ENCODE measurements at places on chromosomes 1 and 21. TPM values are rescaled to one million over a fixed set of nuclear protein-coding genes. Genes with fewer than 3 reads are reported as not detected.

DNA sequence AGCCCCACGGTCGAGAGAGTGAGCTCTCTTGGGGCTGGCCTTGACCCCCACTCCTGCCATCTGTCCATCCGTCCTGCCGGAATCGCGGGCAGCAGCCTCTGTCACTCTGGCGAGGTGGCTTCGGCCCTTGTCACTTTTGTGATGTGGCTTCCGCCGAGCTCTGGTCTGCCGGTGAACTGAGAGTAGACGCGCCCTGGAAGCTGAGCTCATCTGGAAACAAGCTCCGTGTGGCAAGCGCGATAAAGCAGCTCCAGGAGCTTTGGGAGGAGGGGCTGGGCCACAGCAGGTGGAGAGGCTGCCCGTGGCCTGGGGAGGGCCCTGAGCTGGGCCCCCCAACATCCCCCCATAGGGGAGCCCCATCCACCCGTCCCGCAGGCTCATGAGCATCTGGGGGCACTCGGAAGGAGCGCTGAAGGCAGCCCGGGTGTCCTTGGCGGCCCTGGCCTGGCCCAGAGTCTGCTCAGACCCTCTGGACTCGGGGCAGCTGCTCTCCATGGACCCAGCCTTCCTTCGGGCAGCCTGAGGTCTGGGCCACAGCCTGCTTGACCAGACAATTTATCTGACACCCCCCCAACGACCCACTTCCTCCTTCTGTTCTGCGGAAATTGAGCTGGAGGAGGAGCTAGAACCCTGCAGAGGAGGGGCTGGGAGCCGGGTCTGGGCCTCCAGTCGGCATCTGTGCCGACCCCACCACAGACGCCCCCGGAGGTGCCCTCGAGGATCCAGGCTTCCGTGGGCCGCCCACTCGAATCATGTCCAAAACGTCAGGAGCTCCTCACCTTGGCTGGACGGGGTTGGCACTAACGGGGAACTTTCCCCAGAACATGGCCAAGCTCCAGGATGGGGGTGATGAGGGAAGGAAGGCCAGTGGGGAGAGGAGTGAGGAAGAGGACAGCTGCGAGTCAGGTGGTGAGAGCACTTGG, 59.1 kb downstream of the SLC19A1 start:
- no peak for DNase-seq

GRCh38 chr1:111908011-111908621, 81.4 kb downstream of the KCND3 start:
- no peak for DNase-seq

- no peak for DNase-seq
Measured at GRCh38 chr1:22286491-22286890, 143.6 kb upstream of the WNT4 start.

GRCh38 chr1:198805498-198806151, 166.8 kb downstream of the PTPRC start:
- DNase-seq, result no peak

DNA sequence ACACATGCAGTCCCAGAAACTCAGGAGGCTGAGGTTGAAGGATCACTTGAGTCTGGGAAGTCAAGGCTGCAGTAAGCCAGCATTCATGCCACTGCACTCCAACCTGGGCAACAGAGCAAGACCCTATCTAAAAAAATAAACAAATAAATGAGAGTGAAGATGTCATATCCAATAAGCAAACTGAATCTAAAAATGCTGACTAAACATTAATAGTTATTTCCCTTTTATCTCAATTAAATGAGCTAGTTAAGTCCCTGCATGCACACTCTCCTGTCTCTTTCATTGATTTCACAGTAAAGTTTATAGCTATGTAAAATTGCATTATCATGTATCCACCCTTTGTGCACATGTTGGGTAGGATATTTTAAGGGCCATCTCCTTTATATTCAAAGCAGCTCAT, 81.1 kb upstream of the L1TD1 start:
- no peak for DNase-seq

B3GALT5 gene
- not detected for total RNA-seq

Data from G401 (cell line).